Stimulated activated CD4-positive, alpha-beta T cell treated with anti-CD3 and anti-CD28 coated beads, Interleukin-2, amount 100 ng/mL, for 24 hours (primary cell): ENCODE measurements at places on chromosomes 12 and 14.

DNA sequence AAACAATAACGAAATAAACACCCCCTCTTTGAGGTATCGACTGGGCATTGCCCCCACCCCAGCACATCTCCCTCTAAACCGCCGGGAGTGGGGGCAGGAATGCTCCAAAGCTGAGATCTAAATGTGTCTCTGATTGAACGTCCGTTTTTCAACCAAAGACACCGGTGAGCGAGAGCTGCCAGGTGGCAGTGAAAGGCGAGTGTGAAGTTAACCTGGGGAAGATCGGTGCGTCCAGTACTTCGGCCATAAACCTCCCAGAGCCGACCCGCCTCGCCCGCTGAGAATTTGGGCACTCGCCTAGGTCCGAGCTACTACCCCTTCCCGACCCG lies 625 bp downstream of the ANGEL1 start:
- DNase-seq, result no peak

- no peak for DNase-seq
These were observed 27.8 kb downstream of the HIP1R start for GRCh38 chr12:122862872-122863701.

GRCh38 chr14:35740215-35740614 lies 68.9 kb downstream of the RALGAPA1 start:
- no peak for DNase-seq

GRCh38 chr14:67650151-67650550 lies 24.3 kb downstream of the VTI1B start:
- no peak for DNase-seq

GRCh38 chr12:62971769-62972525 lies 37.0 kb upstream of the PPM1H start:
- DNase-seq, result no peak
